ENCODE measurements at places on chromosomes 16 and 17.

GRCh38 chr17:80794281-80795089, 197.2 kb upstream of the CHMP6 start:
- DNase-seq = no peak

GRCh38 chr16:53476867-53477266, 26.1 kb downstream of the AKTIP start:
- no peak for DNase-seq

- no peak for DNase-seq
These were observed 19.8 kb upstream of the GGA2 start for GRCh38 chr16:23530062-23530461.

DNA sequence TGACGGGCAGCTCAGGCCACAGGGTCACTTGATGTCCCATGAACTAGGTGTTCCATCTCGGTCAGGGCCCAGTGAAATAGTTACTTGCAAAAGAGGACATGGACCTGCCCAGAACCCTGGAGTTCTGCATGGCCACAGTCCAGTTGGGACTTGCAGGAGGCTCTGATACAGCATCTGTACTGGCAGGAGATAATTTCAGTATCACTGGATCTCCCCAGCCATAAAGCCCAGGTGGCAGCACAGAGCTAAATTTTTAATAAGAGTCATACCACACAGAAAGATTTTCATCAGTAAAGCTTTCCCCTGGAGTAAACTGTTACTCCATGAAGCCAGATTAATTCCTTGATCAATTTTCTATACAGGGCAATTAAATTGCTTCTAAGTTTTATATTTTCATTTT, 18.0 kb upstream of the SLC16A5 start:
- DNase-seq = no peak

GRCh38 chr16:14356064-14356463, 274.0 kb downstream of the PARN start:
- DNase-seq = no peak

- no peak for DNase-seq
These were observed 76.4 kb downstream of the CNGB1 start for GRCh38 chr16:57894390-57895080.

DNA sequence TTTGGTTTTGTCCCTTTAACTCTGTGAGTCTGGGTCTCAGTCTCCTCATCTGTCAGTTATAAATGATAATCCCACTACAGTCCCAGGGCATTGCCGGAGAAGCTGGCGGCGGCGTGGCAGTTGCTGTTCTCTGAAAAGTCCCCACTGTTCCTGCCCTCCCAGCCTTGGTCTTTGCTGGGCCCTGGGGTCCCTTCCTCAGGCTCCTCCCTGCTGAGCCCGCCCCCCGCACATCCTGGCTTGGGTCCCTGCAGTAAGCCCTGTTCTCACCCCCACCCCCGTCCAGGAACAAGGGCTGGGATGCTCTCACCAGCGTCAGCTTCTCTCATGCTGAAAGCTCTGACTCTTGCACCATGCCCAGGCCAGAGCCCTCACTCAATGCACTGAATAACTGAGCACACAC, 35.3 kb upstream of the PEMT start:
- no peak for DNase-seq

DNA sequence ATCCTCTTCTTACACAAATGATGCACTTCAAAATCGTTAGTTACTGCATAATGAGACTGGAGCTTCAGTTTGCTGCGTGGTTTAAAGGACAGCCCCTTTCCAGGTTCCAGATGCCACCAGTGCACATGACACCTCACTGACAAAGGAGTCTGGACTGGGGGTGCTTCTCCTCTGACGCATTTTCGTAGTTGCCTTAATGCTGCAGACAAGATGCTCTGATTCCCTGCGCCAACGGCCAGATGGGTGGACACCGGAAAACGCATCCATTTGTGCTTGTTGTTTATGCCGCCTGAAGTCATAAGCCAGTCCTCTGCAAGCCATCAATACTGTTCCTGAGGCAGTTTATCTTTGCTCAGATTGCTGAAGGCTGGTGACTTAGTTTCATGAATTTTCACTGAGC, 16.0 kb downstream of the FBXO31 start:
- no peak for DNase-seq

GRCh38 chr17:82095777-82096708, 2.0 kb downstream of the FASN start:
- no peak for DNase-seq

GRCh38 chr17:7441266-7441665, 2.0 kb downstream of the FGF11 start:
- no peak for DNase-seq

GRCh38 chr16:81536648-81537047, 92.0 kb downstream of the CMIP start:
- DNase-seq = no peak

DNA sequence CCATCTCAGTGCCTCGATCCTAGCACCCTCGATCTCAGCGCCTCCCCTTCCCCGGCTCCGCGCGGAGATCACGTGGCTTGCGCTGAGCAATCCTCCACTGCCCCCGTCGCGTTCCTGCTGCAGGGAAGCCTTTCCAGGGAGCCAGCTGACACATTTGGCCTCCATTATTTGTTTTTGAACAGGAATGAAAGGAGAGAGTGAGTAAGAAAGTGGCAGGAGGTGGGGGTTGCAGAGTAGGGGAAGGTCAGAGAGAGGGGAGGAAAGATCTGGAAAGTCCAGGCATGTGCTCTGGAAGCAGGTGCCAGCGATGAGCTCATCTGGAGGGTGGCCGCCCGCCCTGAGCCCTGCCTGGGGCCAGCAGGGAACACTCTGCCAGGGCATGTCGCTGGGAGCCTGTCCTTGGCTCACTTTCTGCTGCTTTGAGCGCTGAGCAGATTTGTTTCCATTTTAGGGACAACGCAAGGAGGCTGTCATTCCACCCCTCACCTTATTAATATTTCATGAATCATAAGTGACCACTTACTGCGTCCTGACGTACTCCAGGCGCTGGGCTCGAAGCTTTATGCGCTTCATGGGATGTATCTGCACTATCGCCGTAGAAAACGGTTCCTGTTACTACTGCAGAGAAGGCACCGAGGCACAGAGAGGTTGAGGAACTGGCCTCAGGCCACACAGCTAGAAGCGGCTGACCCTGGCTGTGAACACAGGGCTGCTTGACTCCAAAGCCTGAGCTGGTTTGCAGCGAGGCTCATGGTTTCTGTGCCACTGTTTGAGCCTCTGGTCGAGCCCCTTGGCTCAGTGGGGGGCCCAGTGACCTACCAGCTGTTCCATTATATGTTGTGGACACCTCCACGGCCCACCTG, 283.1 kb downstream of the SEC14L1 start:
- DNase-seq = no peak

GRCh38 chr16:71775949-71776348, 32.7 kb downstream of the AP1G1 start:
- DNase-seq = no peak

- no peak for DNase-seq
These were observed 25.4 kb downstream of the CRHR1 start for GRCh38 chr17:45809499-45809898.

DNA sequence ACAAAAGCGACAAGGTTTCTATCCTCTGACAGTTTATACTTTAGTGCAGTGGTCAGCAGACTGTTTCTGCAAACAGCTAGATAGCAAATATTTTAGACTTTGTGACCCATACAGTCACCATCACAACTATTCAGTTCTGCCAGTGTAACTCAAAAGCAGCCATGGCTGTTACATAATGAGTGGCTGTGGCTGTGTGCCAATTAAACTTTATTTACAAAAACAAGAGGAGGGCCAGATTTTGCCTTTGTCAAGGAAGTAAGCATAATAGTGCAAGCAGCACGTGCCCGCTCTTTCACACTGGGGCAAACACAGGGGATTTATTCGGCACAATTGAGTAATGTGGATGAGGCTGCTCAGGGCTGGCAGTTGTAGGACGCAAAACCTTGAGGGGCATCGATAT, 551.5 kb downstream of the MAF start:
- DNase-seq = no peak

- no peak for DNase-seq
These were observed 5.9 kb upstream of the UTP6 start for GRCh38 chr17:31907342-31907962.

- no peak for DNase-seq
These were observed 40.1 kb downstream of the NLRC5 start for GRCh38 chr16:57029161-57030160.

DNA sequence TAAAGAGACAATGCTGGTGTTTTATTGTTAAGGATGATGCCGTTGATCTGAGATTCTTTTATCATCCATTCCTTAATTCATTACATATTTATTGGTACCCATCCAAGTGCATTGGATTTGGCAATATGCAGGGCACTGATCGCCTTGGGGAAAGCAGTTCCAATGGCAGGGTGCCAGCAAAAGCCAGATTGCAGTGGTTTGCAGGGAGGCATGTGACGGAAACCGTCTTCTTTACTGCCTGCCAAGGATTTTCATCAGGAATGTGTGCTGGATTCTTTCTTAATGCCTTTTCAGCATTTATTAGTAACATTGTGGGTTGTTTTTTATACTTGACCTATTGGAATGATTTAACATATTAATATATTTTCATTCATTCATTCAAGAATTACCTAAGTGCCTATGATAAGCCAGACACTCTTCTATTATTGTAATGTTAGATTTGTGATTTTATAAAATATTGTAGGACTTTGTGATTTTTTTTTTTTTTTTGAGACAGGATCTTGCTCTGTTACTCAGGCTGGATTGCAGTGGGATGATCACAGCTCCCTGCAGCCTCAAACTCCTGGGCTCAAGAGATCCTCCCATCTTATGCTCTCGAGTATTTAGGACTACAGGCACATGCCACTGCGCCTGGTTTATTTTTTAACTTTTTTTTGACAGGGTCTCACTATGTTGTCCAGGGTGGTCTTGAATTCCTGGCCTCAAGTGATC, 93.4 kb upstream of the TNRC6A start:
- no peak for DNase-seq

DNA sequence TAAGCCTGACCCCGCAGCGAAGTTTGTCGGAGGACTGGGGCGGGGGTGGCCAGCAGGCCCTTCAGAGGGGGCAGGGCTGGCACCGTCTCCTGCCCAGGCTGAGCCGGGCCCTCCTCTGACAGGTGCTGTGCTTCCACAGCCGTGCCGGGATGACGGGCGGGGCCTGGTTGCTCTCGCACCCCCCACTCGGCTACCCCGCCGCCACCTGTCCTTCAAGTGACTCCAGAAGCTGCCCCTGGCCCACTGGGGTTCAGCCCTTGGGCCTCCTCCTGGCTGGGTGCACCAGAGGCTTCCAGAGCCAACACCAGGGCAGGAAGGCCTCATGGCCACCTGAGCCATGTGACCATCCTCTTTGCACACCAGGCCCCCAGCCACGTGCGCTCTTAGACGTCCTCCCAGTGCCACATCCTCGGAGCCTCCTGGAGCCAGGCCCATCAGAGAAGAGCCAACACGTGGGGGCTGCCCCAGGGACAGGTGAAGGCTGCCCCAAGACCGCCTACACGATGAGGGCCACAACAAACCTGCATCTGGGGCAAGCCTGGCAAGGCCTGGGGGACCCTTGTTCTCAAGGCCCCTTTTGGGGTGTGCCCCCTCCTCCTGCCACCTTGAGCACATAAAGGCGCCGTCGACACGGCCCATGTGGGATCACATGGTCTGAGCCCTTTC, 7.2 kb downstream of the PDIA2 start:
- DNase-seq = no peak

- no peak for DNase-seq
These were observed 18.3 kb upstream of the LITAF start for GRCh38 chr16:11604783-11605563.

All from effector CD4-positive, alpha-beta T cell (primary cell).